EL (cell line): ENCODE measurements at places on chromosomes 11 and 22.
A peak's percentile ranks its signal among the peaks of the same experiment; 100 is the strongest.

DNA sequence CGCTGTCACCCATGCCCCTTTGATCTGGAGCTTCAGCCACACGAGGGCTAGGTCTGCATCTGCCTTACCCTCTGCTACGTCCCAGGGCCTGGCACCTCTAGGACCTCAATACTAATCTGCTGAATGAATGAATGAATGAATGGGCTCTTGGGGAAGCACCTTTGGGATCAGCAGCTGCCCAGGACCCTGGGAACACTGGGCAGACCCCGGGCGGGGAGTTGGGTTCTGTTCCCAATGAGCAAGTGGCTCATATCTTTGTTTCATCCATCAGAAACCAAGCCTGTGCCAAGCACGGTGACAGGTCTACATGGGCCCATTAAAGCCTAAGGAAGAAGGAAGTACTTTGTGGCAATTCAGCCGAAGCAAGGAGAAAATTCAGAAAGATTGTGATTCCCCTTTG, 41.5 kb upstream of the SHISAL1 start:
- DNase-seq = no peak

DNA sequence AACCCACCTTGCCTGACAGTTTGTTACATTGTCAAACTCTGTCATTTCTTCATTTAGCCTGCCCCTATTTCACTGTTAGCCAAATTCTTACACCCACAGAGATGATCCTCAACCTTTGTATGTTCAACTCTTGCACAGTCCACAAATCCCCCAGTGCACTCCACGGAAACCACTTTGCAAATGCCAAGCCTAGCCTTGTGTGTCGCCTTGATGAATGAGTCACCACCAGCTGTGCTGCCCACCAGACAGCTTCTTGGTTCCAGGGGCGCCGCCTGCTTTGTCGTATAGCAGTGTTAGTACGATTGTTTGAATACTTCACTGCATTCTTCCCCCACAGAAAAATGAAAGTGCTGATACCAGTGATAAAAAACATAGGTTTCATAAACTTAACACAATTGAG, 686.3 kb downstream of the NTM start:
- DNase-seq = peak; percentile 56

- peak; percentile 63 for DNase-seq
These were observed at the start of gene ASRGL1 for GRCh38 chr11:62337303-62338181. Gene ASRGL1, plus strand, starts transcription at chr11:62337448. Its CDS starts 530 bp downstream, at chr11:62337978.

DNA sequence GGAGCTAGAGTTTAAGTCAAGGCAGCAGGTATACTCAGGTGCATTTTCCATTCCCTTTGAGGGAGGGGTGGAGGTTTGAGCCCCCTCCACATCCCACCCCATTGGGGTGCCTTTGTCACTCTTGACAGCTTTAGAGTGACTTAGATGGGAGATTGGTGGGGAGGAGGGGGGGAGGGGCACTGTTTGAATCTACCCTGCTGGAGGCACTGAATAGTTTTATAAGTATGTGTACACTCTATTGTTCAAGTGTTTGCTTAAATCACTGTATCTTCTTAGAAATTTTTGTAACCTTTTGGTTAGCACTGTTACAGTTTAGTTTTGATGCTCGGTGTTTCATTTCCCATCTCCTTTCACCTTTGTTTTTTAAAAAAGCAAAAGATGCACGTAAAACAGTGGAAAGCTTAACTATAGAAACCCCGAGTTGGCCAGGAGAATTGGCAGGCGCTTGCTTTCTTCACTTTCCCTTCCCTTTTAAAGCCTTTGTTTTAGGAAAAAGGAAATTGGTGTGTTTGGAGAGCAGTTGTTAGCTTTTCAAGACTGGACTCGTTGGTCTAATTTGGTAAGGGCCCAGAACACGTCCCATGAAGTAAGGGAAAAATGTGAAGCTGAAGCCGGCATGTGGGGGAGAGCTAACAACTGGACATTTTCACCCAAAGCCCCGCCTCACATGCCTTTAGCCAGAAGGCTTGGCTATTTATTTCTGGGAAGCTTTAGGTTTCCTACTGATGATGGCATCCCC, 42.8 kb downstream of the TNRC6B start:
- no peak for DNase-seq

DNA sequence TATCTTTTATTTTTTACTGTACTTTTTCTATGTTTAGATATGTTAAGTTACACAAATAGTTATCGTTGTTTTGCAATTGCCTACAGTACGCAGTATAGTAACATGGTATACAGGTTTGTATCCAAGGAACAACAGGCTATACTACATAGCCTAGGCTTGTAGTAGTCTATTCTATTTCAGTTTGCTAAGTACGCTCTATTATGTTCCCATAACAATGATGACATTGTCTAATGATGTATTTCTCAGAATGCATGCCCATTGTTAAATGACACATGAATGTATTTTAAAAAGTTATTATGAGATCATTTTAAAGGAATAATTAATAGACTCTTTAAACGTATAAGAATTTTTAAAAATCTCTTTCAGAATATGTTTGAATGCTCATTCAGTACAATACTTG, 696.7 kb upstream of the CCDC90B start:
- DNase-seq = no peak

DNA sequence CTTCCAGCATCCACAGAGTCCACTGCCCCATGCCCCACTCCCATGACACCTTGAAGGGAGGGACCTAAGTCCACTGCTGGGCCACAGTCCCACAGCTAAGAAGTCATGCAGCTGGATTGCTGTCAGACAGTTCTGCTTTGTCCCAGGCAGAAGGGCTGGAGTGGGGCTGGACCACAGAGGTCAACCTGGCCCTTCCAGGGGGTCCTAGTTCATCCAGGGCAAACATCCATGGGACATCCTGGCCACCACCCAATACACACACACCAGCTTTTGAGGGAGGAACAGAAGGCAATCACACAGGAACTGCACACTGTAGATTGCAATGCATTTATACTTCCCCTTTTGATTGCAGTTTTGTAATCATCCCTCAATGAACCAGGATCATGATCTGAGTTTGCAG, 11.3 kb upstream of the APOL4 start:
- DNase-seq = no peak

- DNase-seq = peak; percentile 77
These were observed 881.3 kb downstream of the KCNA4 start for GRCh38 chr11:29135504-29135903.

DNA sequence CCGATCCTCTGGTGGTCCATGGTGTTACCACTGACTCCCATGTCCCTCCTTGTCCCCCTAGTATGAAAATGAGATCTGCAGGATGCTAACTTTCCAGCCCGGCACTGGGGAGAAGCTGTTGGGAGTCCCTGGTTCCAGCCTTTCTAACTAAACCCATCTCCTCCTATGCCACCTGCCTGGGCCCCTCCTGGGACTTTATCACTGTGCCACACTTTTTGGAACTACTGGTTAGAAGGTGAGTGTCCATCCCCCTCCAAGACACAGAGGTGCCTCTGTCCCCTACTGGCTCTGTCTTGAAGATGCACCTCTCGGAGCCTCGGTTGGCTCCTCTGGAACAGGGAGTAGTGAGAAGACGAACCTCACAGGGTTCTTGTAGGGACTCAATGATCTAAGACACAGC, at the start of gene RGL4:
TSS of gene RGL4 (plus strand) at position 301 of the 400 bp plus-strand sequence. CDS start 1,018 bp downstream, outside the sequence.
- no peak for DNase-seq

- no peak for DNase-seq
These were observed 676.8 kb downstream of the NTM start for GRCh38 chr11:132047167-132047566.

- no peak for DNase-seq
These were observed 7.1 kb downstream of the TBX1 start for GRCh38 chr22:19767427-19768341.

- DNase-seq = no peak
These were observed 6.1 kb downstream of the IFITM10 start for GRCh38 chr11:1744137-1744886.

GRCh38 chr11:1071571-1072115, 3.0 kb upstream of the MUC2 start:
- no peak for DNase-seq

- DNase-seq = no peak
These were observed 256.9 kb upstream of the SESN3 start for GRCh38 chr11:95487938-95488337.

DNA sequence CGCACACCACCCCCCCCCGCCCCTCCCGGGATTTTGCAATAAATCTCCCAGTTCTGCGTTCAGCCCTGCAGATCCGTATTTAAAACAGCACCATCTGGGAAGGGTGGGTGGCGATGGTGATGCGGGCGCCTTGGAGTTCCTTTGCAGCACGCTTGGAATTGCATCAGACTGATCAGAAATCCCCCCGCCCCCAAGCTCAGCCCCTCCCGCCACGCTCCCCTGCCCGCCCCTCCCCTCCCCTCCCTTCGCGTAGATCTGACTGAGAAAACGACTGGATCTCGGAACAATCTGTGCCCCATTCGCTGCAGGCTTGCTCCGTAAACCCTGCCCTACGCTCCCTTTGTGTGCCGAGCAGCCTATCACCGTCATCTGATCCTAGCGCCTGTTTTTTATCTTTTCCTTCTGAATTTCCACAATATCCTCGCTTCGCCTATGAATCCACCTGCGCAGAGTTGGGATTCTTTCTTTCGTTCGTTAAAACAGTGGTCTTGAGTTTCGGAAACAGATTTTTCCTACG, 18.1 kb upstream of the BDNF start:
- DNase-seq = peak; percentile 96

DNA sequence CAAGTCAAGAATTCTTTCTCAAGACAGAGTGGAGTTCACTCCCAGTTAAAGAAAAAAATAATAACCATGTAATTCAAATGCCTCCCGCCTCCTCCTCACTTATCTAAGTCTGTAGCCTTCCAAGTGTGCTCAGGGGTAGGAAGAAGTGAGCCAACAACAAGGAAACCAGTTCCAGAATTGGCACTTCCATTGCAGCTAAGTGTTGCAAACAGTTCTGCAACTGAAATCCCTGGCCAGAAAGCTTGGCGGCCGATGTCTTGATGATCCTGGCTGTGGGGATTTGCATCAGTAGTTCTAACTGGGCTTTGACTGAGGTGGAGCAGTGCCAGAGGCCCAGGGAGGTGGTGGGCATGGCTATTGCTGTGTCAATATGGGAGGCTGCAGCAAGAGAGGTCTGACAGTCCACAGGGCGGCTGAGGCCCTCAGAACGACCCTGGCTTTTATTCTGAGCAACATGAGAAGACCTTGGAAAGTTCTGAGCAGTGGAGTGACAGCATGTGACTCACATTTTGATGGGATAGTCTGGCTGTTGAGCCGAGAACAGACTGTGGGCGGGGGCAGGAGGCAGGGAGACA, 19.2 kb downstream of the DHCR7 start:
- no peak for DNase-seq

- DNase-seq = peak; percentile 23
These were observed 48.1 kb downstream of the DNHD1 start for GRCh38 chr11:6544921-6545850.

DNA sequence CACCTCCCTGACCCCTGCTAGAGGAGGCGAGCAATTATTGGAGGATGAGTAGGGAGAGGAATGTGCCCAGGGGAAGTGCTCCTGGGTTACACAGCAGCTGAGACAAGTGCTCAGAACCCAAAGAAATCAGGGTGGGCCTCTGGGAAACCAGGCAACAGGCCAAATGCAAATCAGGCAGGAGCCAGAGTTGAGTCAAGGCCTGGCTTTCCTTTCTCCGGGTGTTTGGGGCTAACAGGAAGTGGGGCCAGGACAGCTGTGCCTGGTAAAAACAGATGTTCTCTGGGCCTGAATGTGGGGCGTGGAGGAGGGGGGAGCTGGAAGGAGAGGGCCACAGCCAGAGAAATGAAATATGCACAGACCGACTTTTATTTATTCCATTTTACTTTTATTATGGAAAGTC, 22.0 kb downstream of the MFNG start:
- DNase-seq = peak; percentile 19

- no peak for DNase-seq
These were observed 23.9 kb downstream of the MYO7A start for GRCh38 chr11:77151804-77152509.

GRCh38 chr22:19605508-19606331, 81.5 kb upstream of the CLDN5 start:
- no peak for DNase-seq

DNA sequence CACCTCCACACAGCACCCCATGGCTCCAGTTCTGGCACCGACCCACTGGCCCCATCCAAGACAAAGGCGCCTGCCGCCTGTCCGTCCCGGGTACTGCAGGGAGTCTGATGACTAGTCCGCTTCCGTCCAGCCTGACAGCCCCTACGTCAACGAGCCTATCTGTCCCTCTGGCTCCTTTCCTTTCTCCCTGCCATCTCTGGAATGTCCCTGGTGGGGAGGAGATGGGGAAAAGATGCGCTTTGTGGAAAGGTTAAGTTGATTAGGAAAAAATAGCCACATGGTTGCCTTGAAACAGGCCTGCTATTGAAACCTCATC, 10.4 kb downstream of the PDGFB start:
- no peak for DNase-seq

DNA sequence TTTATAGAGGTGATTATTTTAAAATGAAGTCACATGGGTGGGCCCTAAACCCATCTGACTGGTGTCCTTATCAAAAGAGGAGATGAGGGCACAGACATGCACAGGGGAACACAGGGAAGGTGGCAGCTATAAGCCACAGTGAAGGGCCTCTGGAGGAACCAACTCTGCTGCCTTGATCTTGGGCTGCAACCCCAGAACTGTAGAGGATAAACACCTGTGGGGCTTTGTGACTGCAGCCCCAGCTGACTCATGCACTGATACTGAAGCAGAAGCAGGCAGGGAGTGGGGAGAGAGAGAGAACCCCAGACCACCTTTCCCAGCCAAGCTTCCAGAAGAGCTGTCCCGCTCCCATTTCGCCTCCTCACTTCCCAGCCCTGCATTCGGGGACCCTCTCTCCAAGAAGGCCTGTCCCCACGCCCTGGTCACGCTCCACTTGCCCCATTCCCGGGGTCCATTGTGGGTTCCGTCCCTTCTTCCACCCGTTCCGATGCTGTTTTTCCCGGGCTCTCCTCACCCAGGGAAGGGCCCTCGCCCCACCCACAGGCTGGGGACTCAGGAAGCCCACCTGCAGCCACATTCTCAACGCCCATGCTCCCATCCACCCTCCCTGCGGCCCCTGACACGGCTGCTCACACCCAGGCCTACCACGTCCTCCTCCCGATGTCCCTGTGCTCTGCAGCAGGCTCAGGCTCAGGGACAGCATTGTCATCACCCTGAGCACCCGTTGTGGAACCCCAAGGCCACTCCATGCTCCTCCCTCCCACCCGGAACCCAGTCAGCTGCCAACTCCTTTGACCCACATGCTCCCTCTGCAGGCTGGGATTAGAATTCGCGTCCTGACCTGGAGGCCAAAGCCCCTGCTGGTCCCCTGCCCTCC, 90.8 kb upstream of the SHANK2 start:
- DNase-seq = peak; percentile 29

GRCh38 chr11:103295704-103296103, 186.5 kb downstream of the DYNC2H1 start:
- DNase-seq = no peak

DNA sequence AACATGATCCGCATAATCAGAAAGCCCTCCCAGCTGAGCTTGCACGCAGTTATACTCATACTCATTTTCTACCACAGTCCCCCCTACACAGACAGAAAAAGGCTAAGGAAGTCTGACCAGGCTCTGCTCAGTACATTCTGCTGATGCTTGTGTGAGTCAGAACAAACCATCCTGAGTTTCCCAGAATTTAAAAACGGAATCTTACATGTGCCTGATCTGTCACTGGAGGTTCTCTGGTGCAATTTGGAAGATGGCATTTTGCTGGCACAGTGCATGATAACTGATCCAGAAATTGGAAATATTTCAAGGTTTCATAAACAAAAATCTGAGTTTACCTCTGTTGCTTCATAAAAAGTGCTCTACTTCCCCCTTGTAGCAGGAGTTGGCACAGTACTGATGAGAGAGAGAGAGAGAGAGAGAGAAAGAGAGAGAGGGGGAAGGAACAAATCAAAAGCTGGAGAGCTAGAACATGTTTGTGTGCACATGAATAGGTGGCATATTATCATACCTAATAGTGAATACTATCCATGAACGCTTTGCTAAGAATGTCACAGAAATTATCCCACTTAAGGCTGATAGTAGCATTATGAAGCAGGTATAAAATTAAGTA, 1085.3 kb downstream of the DLG2 start:
- DNase-seq = no peak

GRCh38 chr22:38353142-38353629, 36.0 kb upstream of the CSNK1E start:
- DNase-seq = peak; percentile 59
